K562 (cell line): ENCODE measurements at places on chromosomes 16 and 17. TPM values are rescaled to one million over a fixed set of nuclear protein-coding genes. Genes with fewer than 3 reads are reported as not detected.

- no peak for DNase-seq
Observed at GRCh38 chr17:69677130-69677529, 262.6 kb downstream of the MAP2K6 start.

GRCh38 chr17:77145224-77145611, 4.4 kb downstream of the SEC14L1 start:
- no peak for DNase-seq

DNA sequence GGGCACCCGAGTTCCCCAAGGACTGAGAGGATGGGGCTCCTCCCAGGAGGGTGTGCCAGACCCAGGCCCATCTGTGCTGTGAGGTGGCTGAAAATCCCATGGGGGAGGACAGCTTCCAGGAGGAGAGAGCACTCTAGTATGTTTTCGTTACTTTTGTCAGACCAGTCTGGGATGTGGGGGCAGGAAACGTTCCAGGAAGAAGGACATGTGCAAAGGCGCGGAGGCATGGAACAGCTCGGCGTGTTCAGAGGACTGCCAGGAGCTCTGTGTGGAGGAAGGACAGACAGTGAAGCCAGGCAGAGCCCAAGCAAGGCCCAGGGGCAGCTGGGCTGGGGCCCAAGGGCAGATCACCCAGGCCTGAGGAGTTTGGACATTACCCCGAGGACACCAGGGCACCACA, 7.0 kb downstream of the CA4 start:
- DNase-seq: no peak

DNA sequence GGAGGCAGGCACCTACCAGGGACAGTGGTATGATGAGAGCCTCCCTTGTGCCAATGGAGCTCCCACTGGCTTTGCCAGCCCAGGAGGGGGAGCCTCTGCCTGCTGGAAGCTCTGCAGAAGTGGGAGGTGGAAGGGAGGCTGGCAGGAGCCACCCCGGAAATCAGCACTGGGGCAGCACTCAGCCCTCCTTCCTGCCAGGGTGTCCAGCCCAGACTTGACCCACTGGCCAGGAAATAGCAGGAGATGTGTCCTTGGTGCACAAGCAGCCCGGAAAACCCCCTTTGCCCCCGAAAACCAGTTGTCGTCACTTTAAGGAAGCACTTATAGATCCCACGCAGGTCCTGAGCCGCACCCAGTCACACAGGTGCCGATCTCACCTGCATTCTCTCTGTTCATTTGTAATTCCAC, 49.3 kb upstream of the CACNG4 start:
- DNase-seq: no peak

Gene FOXN1
- total RNA-seq: not detected in 2 replicates

Gene RPH3AL
- total RNA-seq: 1.7 and 2.3 TPM in 2 replicates
